Amniotic epithelial cell (primary cell): ENCODE measurements at places on chromosomes 3 and 15.
A peak's percentile ranks its signal among the peaks of the same experiment; 100 is the strongest.

DNA sequence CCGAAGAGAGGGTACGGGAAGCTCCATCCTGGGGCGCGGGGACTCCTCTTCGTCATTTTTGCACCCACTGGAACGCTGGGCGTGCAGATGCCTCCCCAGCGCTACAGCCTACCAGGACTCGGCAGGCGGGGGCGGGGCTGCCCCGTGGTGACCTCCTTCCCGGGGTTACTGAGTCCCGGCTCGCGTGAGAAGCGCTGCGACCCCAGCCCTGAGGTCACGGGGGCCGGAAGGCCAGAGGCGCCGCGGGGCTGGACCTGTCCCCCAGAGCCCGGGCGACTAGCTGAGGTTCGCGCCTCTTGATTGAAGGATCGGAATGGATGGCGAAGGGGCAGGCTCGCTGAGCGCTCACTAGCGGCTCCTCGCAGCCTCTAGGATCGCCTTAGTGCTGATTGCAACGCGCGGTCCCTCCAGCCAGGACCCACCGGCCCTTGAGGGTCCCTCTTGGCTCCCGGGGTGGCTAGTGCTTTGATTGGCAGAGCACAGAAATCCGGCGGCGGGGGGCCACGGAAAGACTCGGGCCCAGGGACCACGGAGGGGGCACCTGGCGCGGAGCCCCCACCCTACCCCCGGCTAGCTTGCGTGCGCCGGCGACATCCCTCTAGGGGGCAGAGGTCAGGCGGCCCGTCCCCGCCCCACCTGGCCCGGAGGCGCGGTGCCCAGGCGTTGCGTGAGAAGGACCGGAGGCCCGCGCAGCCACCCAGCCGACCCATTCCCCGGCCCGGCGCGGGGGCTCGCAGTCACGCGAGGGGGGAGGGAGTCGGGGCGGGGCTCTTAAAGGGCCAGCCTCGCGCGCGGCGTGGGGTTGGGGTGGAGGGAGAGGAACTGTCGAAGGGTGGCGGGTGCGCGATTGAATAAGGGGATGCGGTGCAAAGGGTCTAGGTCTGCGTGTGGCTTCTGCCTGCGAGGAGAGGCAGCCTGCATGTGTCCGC, 781 bp upstream of the CYP1A1 start:
- no peak for DNase-seq

DNA sequence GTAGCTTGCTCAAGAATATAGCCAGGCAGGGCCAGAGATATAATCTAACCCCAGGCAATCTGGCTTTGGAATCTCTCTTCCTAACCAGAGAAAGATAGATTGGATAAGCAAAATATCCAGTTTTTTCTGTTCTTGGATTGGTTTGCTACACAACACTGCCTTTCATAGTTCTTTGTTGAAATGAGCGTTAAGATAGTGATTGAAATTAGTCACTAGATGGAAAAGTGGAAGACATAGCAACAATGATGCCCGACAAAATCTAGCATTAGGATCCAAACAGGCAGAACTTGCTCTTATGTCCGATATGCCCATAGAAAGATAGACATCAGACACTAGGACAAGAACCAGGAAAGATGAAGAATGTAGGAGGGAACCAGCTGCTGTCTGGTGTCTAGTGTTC, 77.3 kb upstream of the COL8A1 start:
- DNase-seq, result no peak

DNA sequence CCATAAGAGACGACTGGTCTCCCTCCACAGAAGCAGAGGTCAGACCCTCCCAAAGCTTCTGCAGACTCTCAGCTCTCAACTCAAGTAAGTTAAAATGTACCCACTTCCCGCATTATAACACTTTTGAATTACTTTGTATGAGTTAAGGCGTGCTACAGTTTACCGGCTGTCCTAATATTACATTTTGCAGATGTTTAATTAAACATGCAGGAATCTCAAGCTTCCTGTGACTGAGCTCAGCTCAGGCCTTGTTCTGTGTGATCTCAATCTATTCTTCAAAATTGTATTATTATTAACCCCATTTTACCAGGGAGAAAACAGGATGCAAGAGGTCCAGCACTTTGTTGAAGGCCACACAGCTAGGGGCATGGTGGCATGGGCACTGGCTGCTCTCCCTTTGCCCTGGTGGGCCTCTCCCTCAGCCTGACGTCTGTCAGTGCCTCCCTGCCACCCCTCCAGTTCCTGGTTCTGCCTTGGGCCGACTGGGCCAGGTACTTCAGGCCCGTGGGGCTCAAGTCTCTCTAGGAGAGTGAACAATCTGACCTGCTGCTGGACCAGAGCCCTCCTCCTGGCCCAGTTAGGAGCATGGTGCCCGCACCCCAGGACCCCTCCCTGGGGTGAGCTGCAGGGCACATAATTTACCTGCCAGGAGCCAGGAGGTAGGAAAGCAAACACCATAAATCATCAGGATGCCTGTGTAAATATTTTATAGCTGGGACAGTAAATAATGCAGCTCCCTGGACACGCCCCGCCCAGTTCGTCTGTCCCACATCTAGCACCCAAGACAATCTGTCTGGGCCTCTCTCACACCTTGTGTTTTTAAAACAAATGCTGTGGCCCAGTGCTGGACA, 14.9 kb upstream of the RFT1 start:
- DNase-seq, result no peak

DNA sequence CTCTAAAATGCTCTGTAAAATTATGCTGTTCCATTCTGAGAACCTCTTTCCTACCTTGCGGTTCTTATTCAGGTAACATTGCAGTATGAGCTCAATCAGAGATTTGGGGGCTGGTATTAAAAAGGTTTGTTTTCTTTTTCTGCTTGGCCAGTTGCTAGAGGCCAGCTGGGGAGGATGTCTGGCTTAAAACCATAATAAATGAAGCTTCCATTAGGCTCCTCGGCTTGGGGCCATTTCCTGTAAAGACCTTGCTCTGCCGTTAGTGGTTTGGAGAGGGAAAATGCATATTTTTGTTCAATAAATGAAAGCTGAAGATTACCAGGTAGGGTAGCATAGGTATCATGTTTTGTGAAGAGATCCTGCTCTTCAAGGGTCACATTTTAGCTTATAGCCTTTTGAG, 55.2 kb downstream of the MCTP2 start:
- DNase-seq, result peak; percentile 34

DNA sequence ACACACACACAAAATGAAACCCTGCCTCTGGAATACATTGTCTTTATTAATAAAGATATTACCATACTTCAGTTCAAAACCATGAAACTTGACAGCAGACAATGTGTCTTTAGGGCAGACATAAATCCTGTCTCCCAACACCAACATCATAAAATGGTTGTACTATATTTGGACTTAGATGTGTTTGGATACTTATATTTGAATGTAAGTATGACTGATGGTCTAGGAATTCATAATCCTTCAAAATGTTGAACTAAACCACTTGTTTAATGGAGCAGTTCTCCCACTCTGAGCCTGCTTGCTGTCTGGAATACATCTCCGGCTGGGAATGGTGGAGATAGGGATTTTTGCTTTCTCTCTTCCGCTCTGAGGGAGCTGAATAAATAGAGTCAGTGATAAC, 10.6 kb downstream of the FBN1 start:
- peak; percentile 86 for DNase-seq

DNA sequence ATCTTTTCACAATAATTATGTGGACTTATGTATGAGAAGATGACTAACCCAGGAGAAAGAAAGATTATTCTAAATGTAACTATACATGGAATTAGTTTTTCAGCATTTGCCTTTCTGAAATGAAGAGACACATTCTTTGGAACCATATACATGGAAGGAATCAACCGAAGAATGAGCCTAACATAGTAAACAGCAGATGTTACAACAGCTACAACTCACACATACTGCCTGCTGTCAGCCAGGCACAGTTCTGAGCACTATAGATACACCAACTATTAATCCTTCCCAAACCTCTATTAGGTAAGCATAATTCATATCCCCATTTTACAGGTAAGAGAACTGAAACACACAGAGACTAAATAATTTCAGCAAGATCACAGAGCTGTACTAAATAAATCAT, 840.0 kb downstream of the ROBO1 start:
- DNase-seq, result no peak

GRCh38 chr3:84440291-84440690, 518.5 kb upstream of the CADM2 start:
- DNase-seq, result no peak

DNA sequence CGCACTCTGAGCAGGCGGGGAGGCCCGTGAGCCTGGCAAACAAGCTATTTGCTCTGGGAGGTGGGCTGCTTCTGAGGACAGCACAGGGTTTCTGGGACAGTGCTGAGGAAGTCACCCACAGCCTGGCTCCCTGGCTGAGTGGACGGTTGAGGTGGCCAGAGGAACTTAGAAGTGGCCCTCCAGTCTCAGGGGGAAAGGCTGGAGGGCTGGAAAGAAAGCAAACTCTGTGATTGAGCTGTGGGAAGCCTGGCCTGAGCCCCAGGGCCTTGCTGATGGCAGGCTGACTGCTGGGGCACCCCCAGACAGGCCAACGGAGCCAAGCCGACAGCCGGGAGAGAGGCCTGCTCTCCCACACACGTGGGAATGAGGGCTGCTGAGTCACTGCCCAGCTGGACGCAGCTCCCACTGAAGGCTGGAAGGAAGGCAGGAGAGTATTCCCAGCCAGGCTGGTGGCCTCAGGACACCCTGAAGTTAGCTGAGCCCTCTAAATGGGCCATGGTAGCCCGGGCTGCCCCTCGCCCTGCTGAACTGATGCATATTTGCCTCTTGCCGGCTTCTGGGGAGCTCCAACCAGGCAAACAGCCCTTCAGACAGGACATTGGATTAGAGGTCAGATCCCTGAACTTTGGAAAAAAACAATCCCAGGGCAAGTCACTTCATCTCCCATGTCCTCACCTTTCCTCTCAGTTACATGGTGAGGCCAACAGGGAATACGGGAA, 98.0 kb upstream of the TLE3 start:
- peak; percentile 95 for DNase-seq

GRCh38 chr3:52557011-52557960, 20.9 kb downstream of the UQCC5 start:
- no peak for DNase-seq

DNA sequence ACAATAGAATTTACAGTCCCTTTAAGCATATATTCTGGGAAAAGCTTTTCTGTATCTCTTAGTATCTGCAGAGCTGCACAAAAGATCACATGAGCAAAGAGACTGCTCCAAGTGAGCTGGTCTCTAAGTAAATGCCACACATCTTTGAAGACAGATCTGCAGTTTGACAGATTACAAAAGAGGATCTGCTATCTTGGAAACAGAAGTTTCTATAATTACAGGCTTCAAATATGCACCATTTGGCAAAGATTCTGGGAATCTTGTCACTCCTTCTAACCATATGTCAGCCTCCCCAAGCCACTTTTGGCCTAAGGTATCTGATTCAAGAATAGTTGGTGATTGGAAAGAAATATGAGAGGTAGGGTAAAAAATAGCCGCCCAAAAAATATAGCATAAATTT, 9.6 kb upstream of the CFAP44 start:
- no peak for DNase-seq

DNA sequence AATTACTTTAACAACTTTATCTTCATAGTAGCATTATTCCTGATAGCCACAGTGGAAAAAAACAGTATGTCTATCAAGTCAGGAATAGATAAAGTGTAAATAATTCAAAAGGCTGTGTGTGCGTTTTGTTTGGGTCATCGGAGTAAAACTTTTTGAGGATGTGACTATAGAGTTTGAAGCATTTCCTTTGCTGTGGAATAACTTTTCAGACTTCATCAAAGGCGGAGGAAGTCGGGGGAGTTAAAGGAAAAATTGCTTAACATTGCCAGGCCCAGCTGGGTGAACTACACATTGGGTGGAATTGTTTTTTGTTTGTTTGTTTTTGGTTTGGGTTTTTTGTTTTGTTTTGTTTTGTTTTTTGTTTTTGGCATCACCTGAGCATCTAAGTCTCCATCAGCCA, 70.4 kb upstream of the CRTC3 start:
- DNase-seq, result peak; percentile 18

DNA sequence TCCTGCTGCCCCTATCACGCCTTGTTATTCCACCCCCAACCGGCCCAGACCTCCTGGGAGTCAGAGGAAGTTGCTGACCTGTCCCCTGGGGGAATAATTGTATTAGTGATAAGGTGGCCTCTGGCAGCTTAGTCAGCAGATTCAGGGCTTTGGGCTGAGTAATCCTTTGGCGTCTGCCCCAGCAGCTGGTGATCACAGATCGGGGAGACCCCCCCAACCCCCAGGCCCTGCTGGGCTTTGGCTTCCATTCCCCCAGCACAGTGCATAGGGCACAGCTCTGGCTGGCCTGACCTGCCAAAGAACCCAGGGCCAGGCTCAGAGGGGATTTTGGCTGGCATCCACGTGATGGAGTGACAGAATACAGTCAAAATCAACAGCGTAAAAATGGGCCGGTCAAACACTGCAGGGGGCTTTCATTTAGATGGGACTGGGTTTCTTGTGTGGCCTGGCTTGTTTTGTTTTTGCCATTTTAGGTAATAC, 3.9 kb upstream of the NR2E3 start:
- DNase-seq, result peak; percentile 26
